ENCODE measurements at places on chromosomes 3 and 15. TPM values are rescaled to one million over a fixed set of nuclear protein-coding genes. Genes with fewer than 3 reads are reported as not detected.

The EPHA3 gene
- total RNA-seq = 0.81 TPM

The FBXO40 gene
- not detected for total RNA-seq

The CADM2 gene
- total RNA-seq = not detected

The CNBP gene
- 232 TPM for total RNA-seq

The C2CD4A gene
- total RNA-seq = 0.25 TPM

The ANKRD63 gene
- not detected for total RNA-seq

The PLCH1 gene
- 1.0 TPM for total RNA-seq

The MKRN3 gene
- not detected for total RNA-seq

The LDHAL6B gene
- not detected for total RNA-seq

The TRIM71 gene
- 1.0 TPM for total RNA-seq

The GP9 gene
- total RNA-seq = not detected

The CHRNA7 gene
- total RNA-seq = 1.4 TPM

The AGBL1 gene
- total RNA-seq = not detected

The SLC28A2 gene
- total RNA-seq = not detected

The ERICH6 gene
- total RNA-seq = not detected

The GCSAM gene
- not detected for total RNA-seq

The CD86 gene
- not detected for total RNA-seq

The CX3CR1 gene
- under 0.01 TPM for total RNA-seq

The SNX33 gene
- total RNA-seq = 28.8 TPM

The SLC22A14 gene
- total RNA-seq = 0.16 TPM

The ZFAND6 gene
- total RNA-seq = 77.7 TPM

The SH2D7 gene
- not detected for total RNA-seq

The SLMAP gene
- 28.8 TPM for total RNA-seq

The GCNT3 gene
- 1.6 TPM for total RNA-seq

The MINAR1 gene
- 0.49 TPM for total RNA-seq

The ZNF620 gene
- total RNA-seq = 1.8 TPM

The MEX3B gene
- 11.2 TPM for total RNA-seq

The TMEM212 gene
- total RNA-seq = not detected

The MEIS2 gene
- 58.3 TPM for total RNA-seq

The SLC22A13 gene
- total RNA-seq = 0.16 TPM

The C3orf85 gene
- total RNA-seq = not detected

The CHRD gene
- under 0.01 TPM for total RNA-seq

The ZNF774 gene
- 1.5 TPM for total RNA-seq

The NMNAT3 gene
- total RNA-seq = 16.9 TPM

The KNG1 gene
- total RNA-seq = not detected

The CLDN1 gene
- total RNA-seq = 84.9 TPM

The CPEB1 gene
- 1.4 TPM for total RNA-seq

The SPATA12 gene
- 0.13 TPM for total RNA-seq

The SLC28A1 gene
- not detected for total RNA-seq

The INSYN1 gene
- total RNA-seq = 3.8 TPM

The GHSR gene
- not detected for total RNA-seq
